ENCODE measurements at places on chromosomes 1 and 21. TPM values are rescaled to one million over a fixed set of nuclear protein-coding genes. Genes with fewer than 3 reads are reported as not detected.

The OR2G3 gene
- not detected for total RNA-seq

The CCDC190 gene
- not detected for total RNA-seq

The ARHGEF2 gene
- total RNA-seq = 44.0 TPM

The UBE4B gene
- 37.2 TPM for total RNA-seq

The TNFAIP8L2 gene
- total RNA-seq = not detected

The ACKR1 gene
- total RNA-seq = not detected

The IL20 gene
- total RNA-seq = 0.74 TPM

The LCE1C gene
- total RNA-seq = 3.5 TPM

The VANGL2 gene
- total RNA-seq = 8.0 TPM

- no peak for DNase-seq
These were observed 3.4 kb downstream of the AP4B1 start for GRCh38 chr1:113901191-113901590.

- DNase-seq = peak; percentile 25
These were observed 144.2 kb downstream of the VAV3 start for GRCh38 chr1:107820801-107821200.

DNA sequence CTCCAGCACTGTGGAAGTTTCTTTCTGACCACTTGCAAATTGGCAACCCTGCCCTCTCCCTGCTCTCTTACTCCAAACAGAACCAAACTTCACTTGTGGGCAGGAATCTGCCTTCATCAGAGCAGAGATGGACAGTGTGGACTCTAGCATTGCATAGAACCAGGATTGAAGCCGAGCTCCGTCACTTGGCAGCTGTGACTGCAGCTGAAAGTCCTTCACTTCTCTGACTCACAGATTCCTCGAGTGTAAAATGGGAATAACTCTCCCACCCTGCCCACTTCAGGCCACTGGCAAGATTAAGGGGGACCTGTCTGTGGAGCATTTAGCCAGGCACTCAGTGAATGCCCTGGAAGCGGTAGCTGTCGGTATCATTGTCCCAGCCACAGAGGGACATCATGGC, 75.7 kb upstream of the ZBTB40 start:
- no peak for DNase-seq

- no peak for DNase-seq
These were observed 796.2 kb downstream of the PLA2G4A start for GRCh38 chr1:187624812-187625545.

DNA sequence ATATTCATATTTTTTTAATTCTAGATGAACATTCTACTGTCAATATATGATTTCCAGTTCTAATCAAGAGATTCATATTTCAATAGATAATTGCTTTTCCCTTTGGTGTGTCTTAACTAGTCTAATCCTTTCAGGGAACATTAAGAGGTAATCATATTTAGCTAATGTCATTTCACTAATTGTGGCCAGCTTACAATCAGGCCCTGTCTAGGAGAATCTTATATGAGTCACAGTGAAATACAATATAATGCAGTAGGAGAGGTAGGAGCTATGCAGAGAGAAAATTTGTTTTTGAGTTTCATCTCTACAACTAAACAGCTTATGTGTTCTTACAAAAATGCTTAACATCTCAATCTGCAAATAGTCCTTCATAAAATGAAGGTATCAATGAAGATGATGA, 85.9 kb downstream of the DPYD start:
- DNase-seq = no peak

DNA sequence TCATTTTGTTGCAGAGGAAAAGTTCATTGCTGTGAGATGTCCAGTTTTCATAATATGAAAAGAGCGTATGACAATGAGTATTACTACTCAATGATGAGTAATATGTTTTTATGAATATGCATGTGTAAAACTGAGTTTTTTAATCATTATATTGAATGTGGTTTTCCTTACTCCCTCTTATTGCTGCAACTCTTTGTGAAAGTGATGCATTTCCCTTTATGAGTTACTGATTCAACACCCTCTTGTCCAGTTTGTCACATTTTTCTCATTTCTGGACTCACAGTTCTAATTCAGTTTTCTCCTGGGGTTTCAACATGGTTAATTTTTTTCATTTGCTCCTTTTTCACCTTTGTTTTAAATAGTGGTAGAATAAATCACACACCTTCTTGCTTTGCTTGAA, 35.2 kb upstream of the KCNJ15 start:
- peak; percentile 44 for DNase-seq

DNA sequence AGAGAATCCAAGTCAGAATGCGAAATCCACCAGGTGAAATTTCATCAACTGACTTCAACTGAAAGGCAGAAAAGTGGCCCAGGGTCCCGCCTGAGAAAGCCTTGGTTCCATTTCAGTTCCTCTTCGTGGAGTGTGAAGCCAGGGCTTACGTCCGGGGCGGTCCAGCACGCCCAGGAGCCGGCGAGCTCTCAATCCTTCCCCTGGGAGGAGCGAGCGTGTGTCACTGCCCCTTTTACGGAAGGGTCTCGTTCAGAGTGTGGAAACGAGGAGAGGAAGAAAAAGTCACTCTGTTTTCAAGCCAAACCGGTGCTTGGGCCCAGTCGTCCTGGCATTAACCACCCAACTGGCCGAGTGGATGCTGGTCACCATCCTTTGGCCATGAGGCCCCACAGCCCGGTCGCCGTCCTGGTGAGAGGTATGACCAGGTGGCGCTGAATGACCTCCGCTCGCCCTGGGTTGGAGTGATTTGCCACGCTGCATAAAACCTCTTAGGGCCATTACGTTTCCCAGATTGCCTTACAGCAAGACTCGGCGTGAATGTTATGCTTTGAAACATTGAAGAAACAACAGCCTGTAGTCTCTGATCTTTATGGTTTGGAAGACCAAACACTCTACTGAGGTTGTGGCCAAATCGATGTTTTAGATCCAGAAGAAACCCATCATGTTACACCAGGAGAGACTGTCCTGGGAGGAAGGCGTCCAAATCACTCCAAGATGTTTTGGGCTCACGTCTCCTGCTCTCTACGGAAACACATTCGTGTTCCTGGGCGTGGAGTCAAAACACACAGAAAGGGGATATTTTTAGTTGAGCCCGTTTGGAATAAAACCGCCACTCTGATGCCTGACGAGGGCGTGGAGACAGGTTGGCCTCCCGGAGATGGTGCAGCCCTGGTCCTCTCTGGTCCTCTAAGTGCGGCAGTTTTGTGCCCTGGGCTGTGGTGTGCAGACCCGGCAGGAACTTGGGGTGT, 93.6 kb upstream of the ACTRT2 start:
- DNase-seq = no peak

DNA sequence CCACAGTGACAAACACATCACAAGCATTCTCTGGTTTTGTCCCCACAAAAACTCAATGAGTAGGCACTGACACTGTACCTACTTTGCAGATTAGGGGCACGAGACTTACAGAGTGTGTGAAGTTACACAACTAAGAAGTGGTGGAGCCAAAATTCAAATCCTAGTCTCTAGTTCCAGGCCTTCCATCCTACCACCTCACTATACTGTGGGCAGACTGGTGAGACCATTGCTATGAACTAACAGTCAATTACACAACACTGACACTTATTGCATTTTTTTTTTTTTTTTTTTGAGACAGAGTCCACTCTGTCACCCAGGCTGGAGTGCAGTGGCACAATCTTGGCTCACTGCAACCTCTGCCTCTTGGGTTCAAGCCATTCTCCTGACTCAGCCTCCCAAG, 71.4 kb downstream of the KCNN3 start:
- no peak for DNase-seq

DNA sequence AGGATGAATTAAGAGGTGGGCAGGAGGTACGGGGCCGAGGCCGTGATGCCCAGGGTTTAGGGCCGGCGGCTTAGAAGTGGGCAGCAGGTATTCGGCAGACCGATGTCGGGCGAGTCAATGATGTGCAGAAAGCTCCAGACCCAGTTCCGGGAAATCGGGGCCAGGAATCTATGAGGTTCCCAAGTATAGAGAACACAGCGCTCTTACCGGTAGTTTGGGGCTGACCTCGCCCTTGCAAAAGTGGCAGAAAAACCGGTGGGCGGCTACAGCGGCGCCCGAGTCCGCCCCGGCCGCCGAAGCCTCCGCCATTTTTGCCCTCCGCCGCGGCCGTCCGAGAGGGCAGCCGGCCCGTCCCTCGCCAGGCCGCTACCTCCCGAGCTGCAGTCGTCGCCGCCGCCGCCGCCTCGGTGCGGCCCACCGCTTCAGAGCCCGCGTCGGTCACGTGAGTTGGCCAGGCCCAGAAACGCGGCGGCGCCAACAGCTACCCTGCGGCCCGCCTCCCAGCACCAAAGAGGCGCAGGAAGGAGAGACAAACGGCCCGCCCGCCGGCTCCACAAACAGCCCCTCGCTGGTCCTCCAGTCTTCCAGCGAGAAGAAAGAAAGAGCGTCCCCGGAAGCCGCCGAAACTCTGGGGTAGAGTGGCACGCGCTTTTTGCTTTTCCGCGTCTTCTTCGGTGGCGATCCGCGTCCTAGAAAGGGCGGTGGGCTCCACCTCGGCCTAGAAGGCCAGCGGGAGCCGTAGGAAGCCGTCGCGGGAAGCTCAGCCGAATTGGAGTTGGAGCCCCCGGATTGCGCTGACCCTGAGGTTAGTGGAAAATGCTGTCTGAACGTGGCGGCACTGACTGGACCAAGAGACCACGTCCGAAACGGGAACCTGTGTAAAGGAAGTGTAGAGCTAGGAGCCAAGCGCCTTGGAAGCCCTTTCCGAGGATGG, at the start of the genes POLR3C and RNF115:
TSS of gene POLR3C (plus strand) at position 636 of the 934 bp plus-strand sequence. CDS start 1,577 bp downstream, outside the sequence.
TSS of gene RNF115 (minus strand) at position 531 of the 934 bp plus-strand sequence. CDS start at position 309, 222 bp downstream.
- peak; percentile 71 for DNase-seq

DNA sequence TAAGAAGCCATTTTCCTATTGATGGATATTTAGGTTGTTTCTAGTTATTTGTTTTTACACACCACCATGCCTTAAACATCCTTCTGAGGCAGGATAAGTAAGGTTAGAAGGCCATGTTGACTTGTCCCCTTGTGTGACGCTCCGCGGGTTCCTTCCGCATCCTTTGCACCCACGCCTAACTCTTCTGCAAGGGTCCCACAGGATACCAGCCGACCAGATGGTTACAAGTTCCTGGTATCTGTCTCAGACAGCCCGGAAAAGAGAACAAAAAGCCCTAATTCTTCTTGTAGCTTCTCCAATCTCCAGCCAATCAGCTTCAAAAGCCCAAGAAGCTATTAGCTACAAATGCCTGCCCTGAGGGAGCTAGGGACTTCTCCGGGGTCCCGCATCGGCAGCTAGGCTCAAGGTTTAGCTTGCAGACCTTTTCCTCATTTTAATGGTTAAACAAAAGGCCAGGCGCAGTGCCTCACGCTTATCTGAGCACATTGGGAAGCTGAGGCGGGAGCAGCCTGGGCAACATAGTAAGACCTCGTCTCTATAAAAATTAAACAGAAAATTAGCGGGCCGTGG, 4.9 kb upstream of the OTUD3 start:
- no peak for DNase-seq

DNA sequence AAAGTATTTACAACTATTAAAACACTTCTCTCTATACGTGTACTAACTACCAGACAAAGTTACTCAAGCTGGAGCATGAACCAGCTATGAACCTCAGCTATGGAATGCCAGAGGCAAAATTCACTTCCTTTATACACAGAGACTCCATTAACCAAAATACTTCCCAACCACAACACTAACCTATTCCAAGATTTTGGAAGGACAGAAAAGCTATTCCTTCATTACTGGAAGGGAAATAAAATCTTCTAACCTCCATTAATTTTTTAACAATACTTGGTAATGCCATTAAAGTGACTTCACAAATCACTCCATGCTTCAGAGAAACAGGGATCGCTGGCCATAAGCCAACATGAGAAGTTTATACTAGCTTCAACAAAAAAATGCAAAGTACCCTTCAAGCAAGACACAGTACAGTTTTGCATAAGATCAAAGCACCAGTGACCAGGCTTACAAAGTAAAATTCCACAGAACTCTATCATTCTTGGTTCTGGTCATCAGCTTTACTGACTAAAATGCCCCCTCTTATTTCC, 58.0 kb downstream of the PUM1 start:
- peak; percentile 90 for DNase-seq

DNA sequence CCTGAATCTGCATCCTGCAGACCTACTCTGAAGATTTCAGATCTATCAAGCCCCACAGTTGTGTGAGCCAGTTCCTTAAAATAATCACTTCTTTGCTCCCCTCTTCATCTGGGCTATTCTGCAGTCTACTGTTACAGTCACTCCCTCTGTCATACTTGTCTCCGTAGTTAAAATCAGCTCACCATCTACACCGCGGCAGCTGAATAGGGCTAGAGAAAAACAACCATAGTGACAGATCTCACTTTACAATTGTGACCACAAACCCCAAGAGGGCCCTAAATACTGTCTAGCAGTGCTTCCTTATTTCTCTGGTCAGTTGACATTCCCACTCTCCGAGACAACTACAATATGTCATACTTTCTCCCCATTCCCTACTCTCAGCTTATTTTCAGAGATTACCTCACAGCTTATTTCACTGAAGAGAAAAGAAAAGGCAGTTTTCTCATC, 12.9 kb downstream of the DESI2 start:
- no peak for DNase-seq

- DNase-seq = no peak
These were observed 66.9 kb upstream of the TNR start for GRCh38 chr1:175810305-175810704.

DNA sequence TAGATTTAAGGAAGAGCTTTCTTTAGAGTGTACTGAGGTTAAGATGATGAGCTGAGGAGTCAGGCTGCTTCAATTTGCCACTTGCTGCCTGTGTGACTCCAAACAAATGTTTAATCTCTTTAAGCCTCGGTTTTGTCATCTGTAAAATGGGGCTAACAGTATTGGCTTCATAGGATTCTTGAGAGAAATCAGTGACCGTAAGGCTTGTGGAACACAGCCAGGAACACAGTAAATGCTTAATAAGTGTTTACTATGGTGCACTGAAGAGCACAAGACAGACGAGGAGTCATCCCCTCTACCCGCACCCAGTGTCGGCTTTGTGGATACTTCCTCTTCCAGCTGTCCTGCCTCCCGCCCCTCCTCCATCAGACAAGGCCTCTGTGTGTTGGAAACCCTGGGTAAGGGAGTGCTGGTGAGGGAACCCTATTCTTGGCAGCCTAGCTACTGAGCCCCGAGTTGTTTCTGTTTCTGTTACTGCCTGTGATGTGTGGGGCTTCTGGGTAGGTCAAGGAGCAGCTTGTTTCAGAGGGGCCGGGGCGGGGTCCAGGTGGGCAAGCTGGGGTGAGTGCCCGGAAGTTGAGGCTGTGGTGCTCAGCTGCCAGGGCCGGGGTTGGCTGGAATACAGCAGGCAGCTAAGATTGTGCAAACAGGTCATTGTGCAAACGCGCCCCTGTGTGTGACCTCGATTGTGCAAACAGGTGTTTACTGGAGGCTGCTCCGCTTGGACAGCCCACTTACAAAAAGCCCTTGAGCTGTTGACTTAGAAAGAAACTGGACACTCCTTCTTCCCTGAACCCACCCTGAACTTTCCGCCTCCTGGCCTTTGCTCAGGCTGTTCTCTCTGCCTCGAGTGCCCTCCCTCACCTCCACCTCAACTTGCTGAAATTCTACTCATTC, 4.0 kb upstream of the CSF3R start:
- no peak for DNase-seq

DNA sequence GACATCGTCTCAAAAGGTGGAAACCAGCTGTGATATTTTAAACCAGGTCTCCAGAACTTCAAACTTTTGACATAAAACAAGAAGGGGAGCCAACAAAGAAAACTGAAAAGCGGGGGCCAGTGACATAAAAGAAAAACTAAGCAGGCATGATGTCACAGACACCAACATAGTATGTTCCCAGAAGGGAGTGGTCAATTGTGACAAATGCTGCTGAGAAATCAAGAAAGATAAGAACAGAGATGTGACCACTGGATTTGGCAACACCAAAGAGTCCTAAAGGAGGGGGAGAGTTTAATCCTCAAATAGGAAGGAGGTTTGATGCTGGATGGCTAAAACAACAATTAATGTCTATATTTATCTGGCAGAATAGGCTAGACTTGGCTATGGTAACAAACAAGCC, 2.3 kb upstream of the RNF19B start:
- no peak for DNase-seq

GRCh38 chr1:18387307-18387706, 93.4 kb upstream of the KLHDC7A start:
- no peak for DNase-seq

GRCh38 chr1:87106144-87106543, 191.7 kb downstream of the HS2ST1 start:
- no peak for DNase-seq
